ENCODE measurements at places on chromosomes 3 and 15. TPM values are rescaled to one million over a fixed set of nuclear protein-coding genes. Genes with fewer than 3 reads are reported as not detected.
A peak's percentile ranks its signal among the peaks of the same experiment; 100 is the strongest.

GRCh38 chr3:131762981-131763564, 260.3 kb upstream of the MRPL3 start:
- H3K27me3 ChIP-seq, result peaks cover 12% of the 10 kb centered on the region
- DNase-seq, result no peak
- no peak overlapping the region for H3K4me3 ChIP-seq
- H3K27ac ChIP-seq, result no peak overlapping the region
- H3K36me3 ChIP-seq, result no peaks in the 10 kb centered on the region

DNA sequence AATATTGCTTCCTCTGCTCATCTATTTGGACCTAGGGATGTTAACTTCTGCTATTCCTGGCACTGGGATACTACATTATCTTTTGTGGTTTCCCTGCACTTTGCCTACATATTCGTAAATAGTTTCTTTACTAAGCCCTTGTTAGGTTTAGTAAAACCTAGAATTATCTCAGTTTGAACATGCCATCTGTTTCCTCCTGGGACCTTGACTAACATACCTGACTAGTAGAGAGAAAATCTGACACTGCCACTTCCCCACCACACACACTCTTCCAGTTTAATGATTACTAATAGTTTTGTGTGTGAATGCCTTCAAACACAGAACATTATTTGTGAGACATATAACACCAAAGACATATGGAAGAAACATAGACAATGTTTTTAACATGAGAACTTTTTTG, 28.2 kb upstream of the SOX2 start:
- H3K27me3 ChIP-seq, result no peaks in the 10 kb centered on the region
- no peak for DNase-seq
- H3K27ac ChIP-seq, result no peak overlapping the region
- peaks cover 9% of the 10 kb centered on the region for H3K36me3 ChIP-seq
- H3K4me3 ChIP-seq, result no peak overlapping the region

DNA sequence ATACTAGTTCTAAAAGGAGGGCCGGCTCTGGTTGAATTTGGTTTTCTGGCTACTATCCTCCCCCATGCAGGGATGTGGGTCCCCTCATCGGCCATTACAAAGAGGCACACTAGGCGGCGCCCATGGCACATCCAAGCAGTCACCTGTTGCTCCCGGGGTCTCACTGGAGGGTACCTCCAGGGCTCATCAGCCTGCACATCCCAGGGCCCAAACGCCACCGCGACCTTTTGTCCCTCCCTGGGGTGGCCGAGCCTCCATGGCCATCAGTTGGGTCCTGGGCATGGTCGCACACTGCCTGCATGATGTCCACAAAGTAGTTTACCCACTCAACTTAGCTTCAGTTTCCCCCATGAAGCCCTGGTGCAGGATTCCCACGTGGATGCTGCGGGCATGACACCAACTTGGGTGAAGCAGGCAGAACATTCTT, 28.3 kb downstream of the IDH3A start:
- peak; percentile 67 for DNase-seq
- no peaks in the 10 kb centered on the region for H3K27me3 ChIP-seq
- no peak overlapping the region for H3K4me3 ChIP-seq
- H3K27ac ChIP-seq, result no peak overlapping the region
- H3K4me1 ChIP-seq, result no peaks in the 10 kb centered on the region

DNA sequence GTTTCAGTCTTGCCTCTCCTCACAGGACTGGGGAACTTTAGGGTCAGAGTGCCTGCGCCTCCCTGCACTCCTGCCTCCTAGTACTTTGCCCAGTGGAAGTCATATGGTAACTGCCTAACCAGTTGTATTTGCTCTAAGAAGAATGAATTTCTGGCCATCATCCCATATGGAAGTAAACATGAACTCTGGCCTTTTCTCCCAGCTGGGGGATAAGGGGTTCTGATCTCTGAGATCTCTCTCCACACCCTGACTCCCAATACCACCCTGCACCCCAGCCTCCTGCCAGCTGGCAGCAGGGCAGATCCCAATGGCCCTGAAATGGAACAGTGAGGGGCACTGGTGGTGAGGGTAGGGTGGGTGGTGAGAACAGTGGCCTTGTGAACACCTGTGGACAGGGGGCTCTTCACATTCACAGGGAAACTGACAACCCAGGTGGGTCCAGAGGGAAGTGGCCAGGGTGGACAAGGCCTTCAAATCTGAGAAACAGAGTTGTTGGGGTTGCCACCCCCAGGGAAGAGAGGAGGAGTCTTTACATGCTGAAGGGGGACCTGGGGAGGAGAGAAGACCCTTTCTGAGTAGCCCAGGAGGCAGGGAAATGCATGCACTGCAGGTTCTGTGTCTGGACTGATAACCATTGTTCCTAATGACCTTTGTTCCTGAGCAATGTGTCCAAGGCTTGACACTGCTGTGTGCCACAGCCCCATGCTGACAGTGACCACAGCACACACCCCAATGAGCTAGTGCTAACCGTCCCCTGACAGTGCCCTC, 36.9 kb downstream of the RHCG start:
- no peak for DNase-seq
- H3K27ac ChIP-seq, result no peak overlapping the region
- H3K36me3 ChIP-seq, result no peaks in the 10 kb centered on the region
- peaks cover 74% of the 10 kb centered on the region for H3K27me3 ChIP-seq

DNA sequence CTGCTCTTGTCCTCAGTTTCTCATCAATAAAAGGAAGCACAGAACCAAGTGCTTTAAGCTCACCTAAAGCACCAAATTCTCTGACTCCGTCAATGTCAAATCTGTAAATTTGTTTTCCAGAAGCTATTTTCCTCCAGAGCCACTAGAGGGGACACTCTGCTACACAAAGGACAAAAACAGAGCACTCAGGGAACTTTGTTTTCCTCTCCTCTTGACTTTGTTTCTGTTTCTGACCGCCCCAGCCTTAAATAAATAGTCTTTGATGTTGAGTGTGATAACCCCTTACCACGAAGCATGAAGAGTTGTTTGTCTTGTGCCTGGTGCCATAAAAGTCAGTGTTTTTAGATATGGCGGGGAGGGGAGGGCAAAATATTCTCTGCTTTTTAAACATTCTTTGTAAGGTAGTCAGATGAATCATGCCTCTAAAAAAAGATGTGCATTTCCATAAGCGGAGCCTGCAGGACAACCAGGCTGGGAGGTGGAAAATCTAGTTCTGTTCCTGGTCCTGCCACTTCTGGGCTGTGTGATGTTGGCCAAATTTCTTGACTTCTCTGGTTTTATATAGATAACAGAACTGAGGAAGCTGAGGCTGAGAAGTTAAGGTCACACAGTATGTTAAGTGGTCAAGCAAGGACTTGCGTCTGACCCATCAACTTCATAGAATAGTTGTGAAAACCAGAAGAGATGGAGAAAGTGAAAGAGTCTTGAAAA, 7.3 kb upstream of the ZBTB38 start:
- peaks cover 2% of the 10 kb centered on the region for H3K36me3 ChIP-seq
- H3K4me3 ChIP-seq, result no peak overlapping the region
- DNase-seq, result no peak
- no peaks in the 10 kb centered on the region for H3K27me3 ChIP-seq

- H3K4me3 ChIP-seq, result peak overlapping the region; percentile 44
- peaks cover 14% of the 10 kb centered on the region for H3K4me1 ChIP-seq
- no peaks in the 10 kb centered on the region for H3K36me3 ChIP-seq
Measured at GRCh38 chr15:91855684-91856489, 2.4 kb downstream of the SLCO3A1 start.

DNA sequence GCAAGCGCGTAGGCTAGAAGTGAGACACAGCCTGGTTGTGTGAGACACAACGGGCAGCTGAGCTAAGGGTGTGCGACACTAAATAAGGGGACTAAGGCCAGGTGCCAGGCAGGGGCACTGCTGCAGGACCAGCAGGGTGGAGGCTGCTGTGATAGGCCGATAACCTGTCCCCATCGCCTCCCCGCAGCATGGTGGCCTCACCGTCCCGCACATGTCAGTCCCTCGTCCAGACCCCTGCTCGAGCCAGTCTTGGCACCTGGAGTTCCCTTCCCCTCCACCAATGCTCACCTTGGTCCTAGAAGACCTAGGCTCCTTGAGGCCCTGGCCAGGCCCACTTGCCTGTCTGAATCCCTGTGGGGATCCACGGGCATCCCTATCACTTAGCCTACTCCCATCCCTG, 96.1 kb downstream of the HMG20A start:
- H3K4me1 ChIP-seq, result peaks cover 35% of the 10 kb centered on the region
- H3K36me3 ChIP-seq, result peaks cover 2% of the 10 kb centered on the region
- H3K27ac ChIP-seq, result no peak overlapping the region
- H3K27me3 ChIP-seq, result no peaks in the 10 kb centered on the region

The EXD1 gene
- not detected for total RNA-seq

The RAB8B gene
- 58.4 TPM for total RNA-seq

The ARGFX gene
- not detected for total RNA-seq

The ZMYND10 gene
- total RNA-seq, result 2.3 TPM

The CADPS gene
- 8.5 TPM for total RNA-seq
